ENCODE measurements at places on chromosomes 1 and 21.

GRCh38 chr1:201146626-201147390 lies 7.5 kb downstream of the TMEM9 start:
- no peak for DNase-seq

DNA sequence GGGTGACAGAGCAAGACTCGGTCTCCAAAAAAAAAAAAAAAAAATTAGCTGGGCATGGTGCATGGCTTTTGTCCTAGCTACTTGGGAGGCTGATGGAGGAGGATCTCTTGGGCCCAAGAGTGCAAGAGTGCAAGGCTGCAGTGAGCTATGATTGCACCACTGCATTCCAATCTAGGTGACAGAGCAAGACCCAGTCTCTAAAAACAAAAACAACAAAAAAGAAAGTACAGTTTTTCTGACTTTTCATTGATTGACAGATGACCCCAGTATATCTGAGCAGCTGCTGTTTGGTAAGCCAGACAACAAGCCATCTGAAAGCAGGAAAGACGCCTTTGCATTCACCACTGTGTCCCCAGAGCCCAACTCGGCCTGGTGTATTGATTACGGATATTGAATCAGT lies 10.9 kb upstream of the DPT start:
- DNase-seq: no peak

GRCh38 chr21:32710069-32710784 lies 17.6 kb downstream of the SYNJ1 start:
- no peak for DNase-seq

GRCh38 chr1:153607381-153607780 lies 5.6 kb downstream of the S100A16 start:
- DNase-seq: no peak

- DNase-seq: no peak
Observed at GRCh38 chr1:167465743-167466142, 52.6 kb downstream of the CD247 start.

DNA sequence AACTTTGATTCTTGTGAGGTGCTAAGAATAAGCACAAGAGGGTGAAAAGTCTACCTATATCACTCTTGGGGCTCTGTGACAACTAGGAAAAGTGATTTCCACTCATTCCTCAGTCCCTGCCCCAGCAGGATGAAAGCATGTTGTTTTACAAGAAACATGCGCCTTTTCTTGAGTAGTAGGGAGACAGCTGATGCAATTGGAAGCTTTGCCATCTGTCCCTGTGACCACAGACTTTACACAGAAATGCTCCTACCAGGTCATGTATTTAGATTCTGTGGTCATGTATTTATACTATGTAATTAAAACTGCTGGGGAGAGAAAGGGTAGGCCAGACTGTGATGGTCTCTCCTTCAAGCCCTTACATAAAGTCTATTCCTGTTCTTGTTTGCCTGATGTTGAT lies 445.5 kb downstream of the PTPRC start:
- no peak for DNase-seq

DNA sequence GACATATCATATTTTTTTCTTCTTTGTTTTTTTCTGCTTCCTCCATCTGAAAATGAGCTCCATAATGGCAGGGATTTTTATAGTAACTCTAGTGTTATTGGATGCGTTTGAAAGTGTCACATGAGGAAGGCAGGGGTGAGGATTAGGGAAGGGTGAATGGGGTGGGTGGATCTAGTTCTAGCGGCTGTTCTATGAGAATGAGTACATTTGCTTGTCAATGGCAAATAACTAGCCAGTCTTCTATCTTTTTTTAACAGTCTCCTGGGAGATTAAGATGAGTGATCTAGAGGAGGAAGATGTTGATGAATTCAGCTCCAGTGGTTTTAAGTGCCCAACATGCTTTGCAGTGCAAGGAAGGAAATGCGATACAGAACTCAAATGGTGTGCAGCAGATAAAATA lies 5.8 kb downstream of the OR14I1 start:
- no peak for DNase-seq

GRCh38 chr1:157968508-157968907 lies 24.9 kb upstream of the KIRREL1 start:
- no peak for DNase-seq

DNA sequence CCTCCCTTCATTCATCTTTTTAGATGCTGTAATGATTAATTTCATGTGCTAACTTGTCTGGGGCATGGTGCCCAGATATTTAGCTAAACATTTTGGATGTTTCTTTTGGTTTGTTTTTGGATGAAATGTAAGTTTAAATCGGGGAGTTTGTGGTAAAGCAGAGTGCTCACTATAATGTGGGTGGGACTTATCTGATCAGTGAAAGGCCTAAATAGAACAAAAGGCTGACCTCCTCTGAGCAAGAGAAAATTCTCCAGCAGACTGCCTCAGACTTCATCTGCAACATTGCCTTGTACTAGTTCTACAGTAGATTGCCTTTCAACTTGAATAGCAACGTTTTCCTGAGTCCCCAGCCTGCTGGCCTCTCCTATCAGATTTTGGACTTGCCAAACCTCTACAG lies 183.6 kb downstream of the S1PR1 start:
- no peak for DNase-seq

GRCh38 chr1:147542569-147542897 lies 1.2 kb downstream of the BCL9 start:
- DNase-seq: no peak

DNA sequence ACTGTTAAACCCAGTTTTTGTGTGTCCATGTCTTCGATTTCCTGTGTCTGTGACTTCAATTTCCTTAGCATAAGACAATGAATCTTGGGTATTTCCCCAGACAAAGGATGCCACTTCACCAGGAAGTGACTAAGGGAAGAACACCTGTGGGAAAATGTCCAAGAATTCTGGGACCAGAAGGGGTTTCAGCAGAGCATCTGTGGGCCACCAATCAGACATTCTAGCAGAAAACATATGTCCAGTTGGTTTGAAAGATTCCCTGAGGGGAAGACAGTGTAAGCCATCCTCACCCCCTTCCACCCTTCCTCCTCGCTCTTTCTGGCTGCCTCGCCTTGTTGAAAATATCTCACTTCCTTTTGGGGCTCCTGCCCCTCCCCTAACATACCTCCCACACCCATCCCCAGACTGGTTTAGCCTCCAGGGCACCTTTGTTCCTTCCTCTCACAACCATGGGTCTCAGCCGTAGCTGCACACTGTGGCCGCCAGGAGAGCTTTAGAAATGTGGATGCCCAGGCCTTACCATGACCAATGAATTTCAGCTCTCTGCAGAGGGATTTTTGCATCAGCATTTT lies 25.5 kb upstream of the IFNAR1 start:
- DNase-seq: peak; percentile 9

DNA sequence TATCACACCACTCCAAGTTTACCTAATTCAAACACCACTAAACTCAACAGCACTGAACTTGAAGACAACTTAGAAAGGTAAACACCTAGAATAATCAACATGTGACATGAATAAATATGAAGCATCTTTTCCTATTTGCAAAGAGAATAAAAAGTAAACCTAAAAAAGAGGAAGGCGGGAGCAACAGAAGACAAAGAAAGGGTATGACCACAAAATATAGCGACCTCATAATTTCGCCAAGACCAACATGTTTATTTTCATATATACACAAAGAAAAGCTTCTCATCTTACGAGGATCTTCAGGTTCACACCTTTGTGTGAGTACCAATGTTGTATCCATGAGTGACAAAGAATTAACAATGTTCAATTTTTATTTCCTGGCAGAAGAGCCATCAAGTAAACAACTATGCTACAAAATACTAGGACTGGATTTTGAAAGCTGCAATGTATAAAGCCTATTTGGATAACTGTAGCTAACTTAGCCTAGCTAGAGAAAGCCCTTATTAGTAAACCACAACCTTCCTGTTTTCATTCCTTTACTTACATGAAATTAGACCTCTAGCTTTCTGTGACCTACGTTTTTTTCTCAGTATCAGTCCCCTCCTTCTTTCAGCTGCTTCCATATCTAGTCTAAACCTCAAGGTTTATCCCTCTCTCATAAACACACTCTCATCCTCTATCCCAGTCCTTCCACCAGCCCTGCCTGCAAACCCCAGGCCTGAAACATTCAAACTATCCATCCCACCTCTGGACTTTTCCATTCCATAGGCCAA lies 21.3 kb upstream of the PHTF1 start:
- DNase-seq: no peak

DNA sequence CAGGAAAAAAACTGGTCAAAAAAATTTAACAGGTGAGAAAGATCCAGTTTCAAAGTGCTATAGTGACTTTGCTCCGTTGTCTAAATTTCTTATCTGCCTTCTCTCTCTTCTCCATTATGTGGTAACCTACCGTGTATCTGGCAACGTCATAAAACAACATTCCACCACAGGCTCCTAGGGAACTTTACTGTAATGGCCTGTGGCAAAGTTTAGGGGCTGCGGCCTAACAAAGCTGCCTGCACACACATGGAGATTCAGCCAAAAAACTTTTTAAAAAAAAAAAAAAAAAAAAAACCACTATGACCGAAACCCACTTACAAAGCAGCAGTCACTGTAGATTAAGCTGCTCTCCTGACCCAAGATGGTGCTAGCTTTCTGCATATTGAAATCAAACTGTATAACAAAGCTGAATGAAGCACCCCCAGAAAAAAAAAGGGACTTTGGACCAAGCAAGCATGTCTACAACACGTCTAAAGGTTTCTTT lies 202.6 kb downstream of the SLC45A1 start:
- DNase-seq: no peak

GRCh38 chr1:241631674-241632073 lies 8.5 kb downstream of the CHML start:
- DNase-seq: no peak
